ENCODE measurements at places on chromosomes 6 and 20.

GRCh38 chr6:72850469-72850868, 228.6 kb downstream of the KCNQ5 start:
- DNase-seq, result no peak

DNA sequence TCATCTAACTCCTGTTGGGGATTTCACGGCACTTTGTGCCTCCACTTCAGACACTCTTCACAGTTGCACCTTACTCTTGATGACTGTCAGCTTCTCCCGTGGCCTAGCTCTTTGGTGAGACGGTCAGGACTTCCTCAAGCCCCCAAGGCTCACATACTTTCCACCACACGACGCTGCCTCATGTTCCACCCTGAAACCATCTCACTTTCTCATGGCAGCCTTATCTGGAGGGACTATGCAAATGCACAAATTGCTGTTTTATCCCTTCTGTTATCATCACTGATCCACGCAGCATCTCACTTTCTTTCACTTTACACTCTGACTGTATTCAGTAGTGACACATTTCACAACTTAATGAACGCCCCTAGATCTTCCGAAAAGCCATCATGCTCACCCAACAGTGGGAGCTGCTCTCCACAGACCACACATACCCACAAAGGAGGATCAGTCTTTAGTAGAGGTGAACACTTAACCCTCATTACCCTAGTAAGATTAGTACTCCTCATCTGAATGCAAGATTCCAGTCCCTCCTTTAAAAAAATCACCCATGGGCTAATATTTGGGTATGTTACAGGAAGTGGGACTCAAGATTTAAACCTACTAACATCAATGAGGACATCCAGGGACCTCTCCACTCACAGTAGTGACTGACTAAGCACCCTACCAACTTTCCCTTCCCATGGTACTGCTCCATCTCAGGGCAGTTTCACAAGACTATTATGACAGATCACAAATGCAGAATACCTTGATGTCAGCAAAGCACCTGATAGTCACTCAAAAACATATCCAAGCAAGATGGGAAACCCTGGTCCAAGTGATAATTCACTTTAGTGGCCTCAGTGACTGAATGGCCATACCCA, 35.4 kb downstream of the FYN start:
- DNase-seq, result no peak

DNA sequence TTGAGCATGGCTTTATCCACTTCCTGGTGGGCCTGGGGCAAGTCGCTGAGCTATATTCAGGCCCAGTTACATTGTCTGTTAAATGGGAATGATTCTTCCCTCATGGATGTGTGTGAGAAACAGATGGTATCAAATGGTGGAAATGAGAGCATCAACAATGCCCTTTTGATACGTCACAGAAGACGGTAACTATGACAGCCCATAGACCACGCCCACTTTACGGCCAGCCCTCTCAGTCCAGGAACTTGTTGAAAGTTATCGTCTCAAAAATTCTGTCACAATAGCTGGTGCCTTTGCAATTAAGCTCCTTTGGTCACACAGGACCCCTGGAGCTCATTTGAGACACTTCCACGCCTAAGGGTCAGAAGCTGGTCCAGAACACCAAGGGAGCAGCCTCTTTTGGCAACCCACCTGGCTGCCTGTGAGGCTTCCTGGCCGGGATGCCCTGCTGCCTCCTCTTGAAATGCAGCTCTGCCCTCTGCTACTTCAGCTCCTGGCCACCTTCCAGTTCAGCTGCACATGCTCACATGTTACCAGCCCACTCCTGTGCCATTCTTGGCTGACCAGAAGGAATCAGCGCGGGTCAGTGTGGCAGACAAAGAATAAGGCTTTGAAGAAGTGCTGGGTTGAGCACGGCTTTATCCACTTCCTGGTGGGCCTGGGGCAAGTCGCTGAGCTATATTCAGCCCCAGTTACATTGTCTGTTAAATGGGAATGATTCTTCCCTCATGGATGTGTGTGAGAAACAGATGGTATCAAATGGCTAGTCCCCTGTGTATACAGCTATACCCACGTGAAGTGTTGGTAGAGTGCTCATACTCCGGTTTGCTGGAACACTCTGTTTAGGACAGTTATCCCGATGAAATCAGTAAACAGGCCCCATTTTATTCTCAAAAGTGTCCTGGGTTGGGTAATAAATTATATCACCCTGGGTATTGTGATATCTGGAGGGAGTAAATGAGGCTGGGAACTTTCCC, 199.2 kb upstream of the SUPT3H start:
- no peak for DNase-seq

GRCh38 chr6:137874204-137875057, 7.4 kb downstream of the TNFAIP3 start:
- peak; percentile 29 for DNase-seq

GRCh38 chr6:107627969-107628368, 138.1 kb downstream of the SOBP start:
- DNase-seq, result no peak

DNA sequence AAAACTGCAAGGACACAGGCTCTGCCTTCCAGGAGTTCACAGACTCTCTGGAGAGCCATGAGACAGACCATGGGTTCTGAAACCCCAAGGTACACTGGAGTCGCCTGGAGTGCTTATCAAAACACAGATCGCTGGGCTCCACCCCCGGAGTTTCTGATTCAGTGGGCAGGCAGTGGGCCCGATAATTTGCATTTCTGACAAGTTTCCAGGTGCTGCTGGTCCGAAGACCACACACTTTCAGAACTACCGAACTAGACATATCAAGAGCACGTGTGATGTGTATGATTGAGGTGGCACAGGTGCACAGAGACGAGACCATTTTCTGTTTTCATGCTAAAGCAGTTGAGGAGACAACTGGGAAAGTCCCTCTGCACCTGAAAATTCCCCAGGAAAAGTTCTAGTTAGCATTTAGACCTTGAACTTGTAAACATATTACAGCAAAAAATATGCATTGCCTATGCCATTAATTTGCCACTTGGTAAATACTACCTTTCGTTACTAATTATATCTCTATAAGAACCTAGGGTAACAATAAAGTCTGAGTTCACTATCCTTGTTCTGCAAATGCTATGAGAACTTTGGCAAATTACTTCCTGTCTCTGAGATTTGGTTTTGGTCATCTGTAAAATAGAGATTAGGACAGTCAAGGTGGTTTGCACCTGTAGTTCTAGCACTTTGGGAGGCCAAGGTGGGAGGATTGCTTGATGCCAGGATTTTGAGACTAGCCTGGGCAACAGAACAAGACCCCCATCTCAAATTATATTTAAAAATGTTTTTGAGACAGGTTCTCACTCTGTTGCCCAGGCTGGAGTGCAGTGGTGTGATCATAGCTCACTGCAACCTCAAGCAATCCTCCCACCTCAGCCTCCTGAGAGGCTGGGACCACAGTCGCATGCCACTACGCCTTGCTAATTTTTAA, 14.3 kb upstream of the PIM1 start:
- no peak for DNase-seq

GRCh38 chr6:14276667-14277404, 159.3 kb downstream of the CD83 start:
- no peak for DNase-seq

- DNase-seq, result no peak
These were observed 1136.0 kb downstream of the HACE1 start for GRCh38 chr6:103723438-103724322.

Measured in CD8-positive, alpha-beta T cell (primary cell).